D341Med (cell line): ENCODE measurements at places on chromosomes 2 and 18.

- no peak for DNase-seq
These were observed 11.5 kb upstream of the SLC35F5 start for GRCh38 chr2:113767811-113768460.

DNA sequence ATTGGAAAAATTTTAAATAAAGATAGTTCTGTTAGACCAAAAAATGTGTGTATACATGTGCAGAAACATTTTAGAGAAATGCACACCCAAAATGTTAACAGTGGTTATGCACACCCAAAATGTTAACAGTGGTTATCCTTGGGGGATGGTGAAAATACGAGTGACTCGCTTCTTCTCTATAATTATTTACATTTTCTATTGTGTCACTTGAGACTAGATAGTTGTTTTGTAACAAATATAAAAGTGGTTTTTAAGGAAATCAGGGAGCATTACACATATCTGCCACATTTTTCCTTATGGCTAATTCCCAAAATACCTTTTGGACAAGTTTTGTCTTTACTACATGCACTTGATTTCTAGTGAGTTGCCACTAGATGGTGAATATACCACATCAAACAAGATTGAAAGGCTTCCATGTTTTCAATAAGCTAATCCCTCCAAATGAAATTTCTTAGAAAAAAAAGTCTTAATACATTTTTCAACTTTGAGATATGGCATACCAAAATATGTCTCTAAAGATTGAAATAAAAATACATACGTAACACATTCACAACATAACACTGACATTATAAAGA, 9.0 kb upstream of the HIBCH start:
- no peak for DNase-seq

DNA sequence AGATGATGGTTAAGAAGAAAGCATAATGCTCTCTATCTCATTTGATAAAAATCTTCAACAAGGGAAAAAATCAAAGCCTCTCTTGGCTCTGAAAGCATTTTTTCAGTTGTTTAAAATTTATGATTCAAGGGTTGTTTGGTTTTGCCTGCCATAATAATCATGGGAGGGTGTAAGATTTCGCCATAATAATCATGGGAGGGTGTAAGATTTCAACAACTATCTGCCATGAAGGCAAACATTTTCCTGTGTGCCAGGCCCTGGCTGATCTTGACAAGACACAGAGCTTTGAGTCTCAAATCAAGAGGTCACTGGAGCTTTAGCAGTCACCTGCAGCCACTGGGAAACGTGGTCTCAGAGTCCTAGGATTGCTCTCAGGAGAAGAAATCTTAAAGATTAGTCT, 175.1 kb upstream of the PIEZO2 start:
- no peak for DNase-seq

DNA sequence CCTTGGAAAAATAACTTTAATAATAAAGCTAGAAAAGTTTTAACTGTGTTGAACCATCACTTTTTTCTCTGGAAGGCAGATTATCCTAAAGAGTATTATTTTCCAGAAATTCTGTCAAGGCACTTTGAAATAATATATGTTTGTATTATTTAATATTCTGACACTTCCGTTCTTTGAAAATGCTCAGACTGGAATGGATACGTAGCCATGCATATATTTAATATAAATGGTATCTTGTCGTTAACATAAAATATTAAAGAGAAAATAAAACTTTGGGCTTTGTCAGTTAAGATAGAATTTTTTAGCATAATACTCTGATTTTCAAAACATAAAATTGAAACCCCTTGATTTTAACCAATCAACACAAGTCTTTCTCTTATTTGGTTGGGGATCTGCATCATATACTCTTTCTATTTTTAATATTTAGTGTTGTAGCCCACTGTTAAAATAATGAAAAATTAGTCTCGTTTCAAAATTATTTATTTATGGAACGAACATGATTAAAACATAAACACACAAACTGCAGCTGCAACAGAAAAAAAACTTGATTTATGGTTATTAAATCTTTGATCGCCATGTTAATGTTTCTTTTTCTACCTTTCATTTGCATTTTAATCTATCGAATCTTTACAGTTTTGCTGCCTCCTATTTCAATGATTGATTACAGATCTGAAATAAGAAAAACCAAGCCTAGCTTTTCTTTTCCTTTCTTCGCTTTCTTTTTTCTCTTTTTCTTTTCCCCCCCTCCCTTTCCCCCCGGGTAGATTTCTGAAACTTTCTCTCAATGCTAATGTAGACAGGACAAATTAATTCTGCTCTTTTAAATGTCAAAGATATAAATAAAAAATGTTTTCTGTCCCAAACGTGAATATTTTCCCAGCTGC, 145.5 kb downstream of the MEIS1 start:
- DNase-seq: no peak

DNA sequence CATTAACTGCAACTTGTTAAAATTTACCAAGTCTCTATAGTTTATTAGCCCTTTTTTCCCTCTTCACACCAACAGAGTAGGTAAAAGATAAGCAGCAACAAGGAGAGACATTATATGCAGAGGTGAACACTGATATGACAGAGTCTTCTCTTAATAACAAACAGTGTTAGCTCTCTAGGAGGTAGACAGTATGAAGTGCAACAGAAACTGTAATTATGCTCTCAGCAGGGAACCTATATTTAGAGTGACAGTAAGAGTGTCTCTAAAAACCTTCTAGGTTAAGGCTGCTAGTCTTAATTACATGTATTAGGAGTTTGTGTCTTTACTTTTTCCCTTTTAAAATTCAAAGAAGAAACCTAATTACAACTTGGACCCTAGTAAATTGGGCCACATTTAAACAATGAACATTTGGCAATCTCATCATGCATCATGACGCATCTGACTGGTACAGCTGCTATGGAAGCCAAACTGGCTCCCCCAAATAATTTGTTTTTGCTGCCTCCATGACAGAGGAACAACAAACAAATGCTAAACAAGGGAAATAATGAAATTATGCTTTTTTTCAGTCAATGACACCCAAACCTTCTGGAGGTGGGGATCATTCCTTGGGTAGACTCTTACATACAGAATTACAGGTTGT, 69.9 kb upstream of the MMADHC start:
- no peak for DNase-seq

DNA sequence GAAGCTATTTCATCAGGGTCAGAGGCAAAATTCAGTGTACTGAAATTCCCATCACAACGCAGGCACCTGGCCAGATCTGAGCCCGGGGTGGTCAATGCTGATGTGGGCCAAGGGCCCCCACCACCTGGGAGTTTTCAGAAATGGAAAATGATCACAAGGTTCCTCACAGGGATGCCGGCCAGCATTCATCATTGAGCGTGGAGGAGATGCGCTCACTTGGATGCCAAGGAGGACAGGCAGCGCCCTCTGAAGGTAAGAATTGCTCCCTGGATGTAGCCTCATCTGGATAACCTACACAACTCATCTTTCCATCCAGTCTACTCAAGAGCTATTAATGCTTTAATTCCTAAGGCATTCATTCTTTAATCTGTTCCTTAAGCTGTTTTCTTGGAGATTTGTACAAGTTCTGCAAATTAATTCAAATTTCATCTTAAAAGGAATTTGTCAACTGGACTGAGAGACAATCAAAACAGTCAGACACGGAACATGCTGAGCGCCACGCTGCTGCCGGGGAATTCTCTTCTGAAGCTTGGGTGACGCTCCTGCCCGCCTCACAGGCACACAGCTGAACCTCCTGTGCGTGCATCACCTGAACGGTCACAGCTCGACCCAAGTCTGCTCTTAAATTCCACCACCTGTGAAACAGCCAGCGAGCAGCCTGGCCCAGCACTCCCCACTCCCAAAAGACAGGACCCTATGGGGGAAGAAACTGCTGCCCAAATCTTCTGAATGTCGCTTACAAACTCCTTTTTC, 206.7 kb downstream of the HDAC4 start:
- DNase-seq: no peak

GRCh38 chr2:197727011-197727410, 21.8 kb downstream of the MARS2 start:
- no peak for DNase-seq

DNA sequence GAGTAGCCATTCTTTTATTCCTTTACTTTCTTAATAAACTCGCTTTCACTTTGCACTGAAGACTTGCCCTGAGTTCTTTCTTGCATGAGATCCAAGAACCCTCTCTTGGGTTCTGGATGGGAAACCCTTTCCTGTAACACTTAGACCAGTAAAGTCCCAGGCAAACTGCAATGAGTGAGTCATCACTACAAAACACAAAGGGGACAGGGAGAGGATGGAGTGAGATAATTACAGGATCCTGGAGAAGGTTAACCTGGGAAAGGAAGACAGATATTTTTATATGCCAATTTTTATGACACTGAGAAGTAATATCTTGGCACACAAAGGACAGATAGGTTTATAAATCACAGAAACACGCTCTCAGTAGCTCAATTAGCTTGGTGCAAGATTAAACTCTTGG, 48.7 kb downstream of the EHD3 start:
- DNase-seq: no peak

- DNase-seq: no peak
These were observed 11.1 kb upstream of the DNPEP start for GRCh38 chr2:219398721-219399363.

DNA sequence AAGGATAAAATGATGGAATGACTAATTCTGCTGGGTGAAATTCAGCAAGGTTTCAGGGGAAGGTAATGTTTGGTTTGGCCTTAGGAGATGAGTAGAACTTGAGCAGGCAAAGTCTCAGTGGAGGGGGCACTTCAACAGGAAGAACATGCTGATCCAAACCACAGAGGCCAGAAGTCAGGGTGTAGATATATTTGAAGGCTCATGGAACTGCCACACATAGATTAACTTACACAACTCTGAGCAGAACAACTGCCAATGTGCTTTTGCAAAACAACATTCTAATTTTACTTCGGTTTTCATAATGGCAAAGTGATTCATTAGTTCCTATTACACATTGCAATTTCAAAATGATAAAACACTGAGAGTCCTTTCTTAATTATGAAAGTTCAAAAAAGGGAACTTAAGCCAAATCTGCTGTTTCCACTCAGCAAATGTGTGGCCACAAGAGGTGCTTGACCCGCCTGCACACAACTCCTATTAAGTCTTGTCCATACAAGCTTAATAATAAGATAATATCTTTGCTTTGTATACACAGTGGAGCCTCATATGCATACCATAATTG, 284.8 kb downstream of the MREG start:
- DNase-seq: no peak

GRCh38 chr2:46811379-46812310, 104.0 kb downstream of the MCFD2 start:
- no peak for DNase-seq

DNA sequence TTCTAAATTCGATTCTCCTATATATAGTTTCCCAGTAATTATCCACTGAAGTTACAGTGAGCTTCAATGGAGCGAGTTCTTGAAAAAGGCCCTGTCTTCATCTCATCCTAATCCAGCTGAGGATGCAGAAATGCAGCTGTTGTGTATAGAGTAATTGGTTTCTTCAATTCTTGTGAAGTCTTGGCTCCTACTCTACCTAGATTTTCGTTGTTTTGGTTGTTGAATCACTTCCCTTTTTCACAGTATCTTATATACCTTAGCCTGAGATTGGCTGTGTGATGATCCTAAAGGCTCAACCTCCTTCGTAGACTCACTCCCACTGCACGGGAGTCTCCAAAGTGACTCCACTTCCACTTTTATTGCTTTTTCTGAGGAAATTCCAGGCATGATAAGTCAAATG, 280.4 kb downstream of the PARD3B start:
- DNase-seq: no peak

- no peak for DNase-seq
These were observed 46.4 kb upstream of the STON1 start for GRCh38 chr2:48483506-48483905.

GRCh38 chr2:60051991-60052390, 501.5 kb downstream of the BCL11A start:
- DNase-seq: no peak

- DNase-seq: no peak
These were observed 74.0 kb upstream of the PKDCC start for GRCh38 chr2:41973871-41974270.

- no peak for DNase-seq
These were observed 32.3 kb downstream of the EML6 start for GRCh38 chr2:54755641-54756326.

DNA sequence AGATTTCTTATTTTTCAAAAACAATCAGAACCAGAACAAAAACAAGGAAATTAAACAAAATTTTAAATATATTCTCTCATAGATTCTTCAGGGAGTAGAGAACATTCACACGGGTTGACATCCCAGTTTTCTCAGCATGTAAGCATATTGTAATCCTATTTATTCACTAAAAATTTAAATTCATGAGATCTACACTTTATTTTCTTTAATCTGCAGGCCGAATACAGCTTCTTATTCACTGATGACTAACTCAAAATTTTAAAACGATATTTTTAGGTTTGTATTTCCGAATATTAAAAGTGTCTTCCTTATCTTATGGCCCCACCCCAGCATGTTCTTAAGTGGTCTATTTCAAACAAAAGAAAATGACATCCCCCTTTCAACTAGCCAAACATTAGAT, 262.4 kb downstream of the MEIS1 start:
- DNase-seq: no peak

- DNase-seq: no peak
These were observed 242.6 kb upstream of the RAB12 start for GRCh38 chr18:8366656-8367055.

DNA sequence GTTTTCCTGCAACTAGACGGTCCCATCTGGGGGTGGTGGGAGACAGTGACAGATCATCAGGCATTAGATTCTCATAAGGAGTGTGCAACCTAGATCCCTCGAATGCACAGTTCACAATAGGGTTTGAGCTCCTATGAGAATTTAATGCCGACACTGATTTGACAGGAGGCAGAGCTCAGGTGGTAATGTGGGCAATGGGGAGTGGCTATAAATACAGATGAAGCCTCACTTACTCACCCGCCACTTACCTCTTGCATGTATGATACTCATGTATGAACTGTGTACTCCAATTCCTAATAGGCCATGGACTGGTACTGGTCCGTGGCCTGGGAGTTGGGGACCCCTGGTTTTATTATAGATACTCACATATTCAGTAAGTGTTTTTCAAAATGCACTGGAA, 122.4 kb upstream of the SIX3 start:
- DNase-seq: no peak

- DNase-seq: no peak
These were observed 54.6 kb downstream of the HDLBP start for GRCh38 chr2:241260911-241261310.

DNA sequence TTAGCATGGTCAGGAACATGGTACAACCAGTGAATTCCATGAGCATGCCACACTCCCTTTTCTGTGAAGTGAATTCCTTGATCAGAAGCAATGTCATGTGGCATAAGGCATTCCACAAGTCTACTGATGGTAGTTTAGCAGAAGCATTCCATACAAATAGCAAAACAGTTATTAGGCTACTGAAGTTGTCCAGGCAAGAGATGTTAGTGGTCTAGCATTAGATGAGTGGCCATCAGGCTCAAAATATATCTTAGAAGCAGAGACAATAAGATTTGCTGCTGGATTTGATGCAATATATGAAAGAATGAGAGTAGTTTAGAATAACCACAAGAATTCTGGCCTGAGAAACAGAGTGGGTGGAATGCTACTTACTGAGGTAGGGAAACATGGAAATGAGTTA, 355.3 kb upstream of the NRXN1 start:
- no peak for DNase-seq

- DNase-seq: no peak
These were observed 21.3 kb upstream of the COPS8 start for GRCh38 chr2:237064203-237065070.
